ENCODE measurements at places on chromosomes 12 and 14.
A peak's percentile ranks its signal among the peaks of the same experiment; 100 is the strongest.

GRCh38 chr14:96109596-96110355 is 70.6 kb downstream of the C14orf132 start:
- DNase-seq = no peak

DNA sequence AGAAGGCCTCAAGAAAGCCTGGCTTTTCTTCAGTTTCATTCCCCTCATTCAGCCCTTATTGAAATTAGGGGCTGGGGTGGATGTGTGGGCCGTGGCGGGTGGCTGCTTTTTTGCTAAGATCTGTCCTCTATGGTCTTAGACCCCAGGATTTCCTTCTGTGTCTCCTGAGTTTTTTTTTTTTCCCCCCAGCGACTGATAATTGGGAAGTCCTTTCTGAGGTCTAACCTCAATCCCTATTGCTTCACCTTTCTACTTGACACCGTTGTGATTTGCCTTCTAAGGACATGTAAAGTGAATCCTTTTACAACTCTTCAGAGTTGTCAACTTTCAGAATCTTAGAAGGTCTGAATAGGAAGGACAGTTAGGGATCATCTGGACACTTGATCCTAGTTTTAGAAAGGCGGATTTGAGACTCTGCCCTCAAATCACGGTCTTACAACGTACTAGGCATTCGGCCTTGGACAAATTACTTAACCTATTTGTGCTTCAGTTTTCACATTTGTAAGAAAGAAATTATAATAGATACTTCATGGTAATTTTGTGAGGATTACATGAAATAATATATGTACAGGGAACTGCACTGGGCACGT is 4.4 kb downstream of the GPR84 start:
- DNase-seq = no peak

DNA sequence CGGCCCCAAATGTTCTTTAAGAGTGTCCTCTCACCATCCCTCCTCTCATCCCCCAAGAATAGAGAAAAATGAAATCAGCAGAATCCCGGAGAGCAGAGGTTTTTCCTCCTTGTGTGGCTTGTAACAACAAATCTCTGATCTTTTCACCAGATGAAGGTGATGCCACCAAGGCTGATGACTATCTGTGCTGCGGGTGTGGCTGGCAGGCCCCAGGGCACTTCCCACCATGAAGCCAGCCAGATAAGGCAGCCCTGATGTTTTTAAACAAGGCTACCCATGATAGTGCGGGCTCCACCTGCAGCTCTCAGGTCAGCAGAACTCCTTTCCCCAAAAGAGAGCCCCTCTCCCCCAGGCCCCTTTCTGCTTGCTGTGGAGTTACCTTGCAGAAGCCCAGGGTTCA is 58.0 kb upstream of the PARP11 start:
- no peak for DNase-seq

DNA sequence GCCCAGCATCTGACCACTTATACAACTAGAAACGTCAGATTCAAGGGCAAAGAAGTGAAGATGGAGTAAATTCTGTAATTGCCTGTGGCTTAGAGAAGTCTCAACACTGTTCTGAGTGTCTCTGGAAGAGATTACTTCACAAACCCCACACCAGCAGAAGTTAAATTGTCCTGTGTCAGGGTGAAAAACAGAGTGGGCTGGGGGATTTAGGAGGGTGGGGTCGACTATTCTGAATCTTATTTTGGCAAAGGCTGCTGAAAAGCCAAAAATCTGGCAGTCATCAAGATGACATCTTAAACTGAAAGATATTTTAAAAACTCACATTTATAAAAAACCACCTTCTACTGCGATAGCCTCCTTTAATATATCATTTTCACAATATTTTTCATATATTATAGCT is 180.8 kb downstream of the KLHL28 start:
- DNase-seq = no peak

GRCh38 chr12:131385313-131386166 is 325.4 kb upstream of the SFSWAP start:
- no peak for DNase-seq

GRCh38 chr12:68876461-68876860 is 56.5 kb downstream of the CPM start:
- DNase-seq = no peak

DNA sequence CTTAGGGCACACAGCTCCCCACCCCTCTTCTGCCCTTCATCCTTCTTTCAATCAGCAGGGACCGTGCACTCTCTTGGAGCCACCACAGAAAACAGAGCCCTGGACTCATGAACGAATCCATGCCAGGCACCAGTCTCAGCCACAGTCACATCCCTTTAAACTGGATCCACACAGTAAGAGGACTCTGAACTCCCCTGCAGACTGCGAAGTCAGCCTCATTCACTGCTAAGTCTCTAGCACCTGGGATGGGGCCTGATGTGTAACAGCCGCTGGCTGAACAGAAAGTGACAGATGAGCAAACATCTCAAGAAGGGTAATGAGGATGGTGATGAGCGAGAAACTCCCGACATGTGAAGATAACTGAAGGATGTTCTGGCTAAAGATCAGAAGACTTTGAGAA is 45.8 kb upstream of the IQSEC3 start:
- no peak for DNase-seq

GRCh38 chr12:12947902-12948301 is 4.1 kb downstream of the GPRC5D start:
- DNase-seq = no peak

- DNase-seq = no peak
Observed at GRCh38 chr12:101468948-101469347, 6.2 kb upstream of the SPIC start.

DNA sequence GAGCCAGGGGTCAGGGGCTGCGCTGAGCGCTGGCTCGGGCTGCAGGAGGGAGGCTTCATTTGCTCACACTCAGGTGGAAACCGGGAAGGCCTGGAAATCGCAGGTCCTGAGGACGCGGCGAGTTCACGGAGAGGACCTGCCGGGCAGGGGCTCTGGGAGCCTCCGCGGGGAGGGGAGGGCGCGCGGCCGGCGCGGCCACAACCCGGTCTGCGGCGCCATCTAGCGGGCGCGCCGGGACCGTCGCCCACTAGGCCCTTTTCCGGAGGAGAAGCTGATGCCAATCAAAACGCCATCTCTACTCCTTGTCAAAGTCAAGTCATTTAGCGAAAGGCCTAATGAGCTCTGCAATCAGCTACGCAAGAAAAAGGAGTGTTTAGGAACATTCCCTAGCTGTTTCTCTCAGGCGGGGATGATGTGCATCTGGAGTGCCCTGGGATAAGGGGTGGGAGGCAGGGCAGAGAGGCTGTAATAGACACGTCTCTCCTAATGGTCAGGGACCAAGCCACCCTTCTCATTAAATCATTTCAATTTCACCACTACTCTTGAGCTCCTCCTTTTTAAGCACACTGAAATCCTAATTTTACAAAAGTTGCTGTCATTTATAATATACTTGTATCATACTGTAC is 885.8 kb upstream of the TMEM132C start:
- DNase-seq = no peak

- DNase-seq = no peak
Observed at GRCh38 chr14:97028382-97028781, 231.2 kb downstream of the VRK1 start.

DNA sequence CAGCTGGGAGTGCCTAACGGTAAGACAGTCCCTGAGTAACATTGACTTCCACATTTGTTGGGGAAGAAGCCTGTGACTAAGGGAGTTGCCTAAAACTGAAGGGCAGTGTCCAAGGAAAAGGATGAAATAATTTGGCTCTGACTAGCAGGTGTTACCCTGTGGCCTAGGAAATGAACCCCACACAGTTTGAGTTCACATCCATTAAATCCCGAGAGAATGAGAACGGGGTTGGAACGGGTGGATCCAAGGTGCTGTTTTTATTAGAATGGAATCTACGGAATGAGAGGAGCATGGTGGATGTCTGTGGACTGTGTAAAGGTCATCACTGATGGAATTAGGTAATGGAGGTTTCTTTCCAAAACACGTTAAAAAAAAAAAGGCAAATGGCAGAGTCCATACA is 324.0 kb downstream of the MED13L start:
- DNase-seq = no peak

DNA sequence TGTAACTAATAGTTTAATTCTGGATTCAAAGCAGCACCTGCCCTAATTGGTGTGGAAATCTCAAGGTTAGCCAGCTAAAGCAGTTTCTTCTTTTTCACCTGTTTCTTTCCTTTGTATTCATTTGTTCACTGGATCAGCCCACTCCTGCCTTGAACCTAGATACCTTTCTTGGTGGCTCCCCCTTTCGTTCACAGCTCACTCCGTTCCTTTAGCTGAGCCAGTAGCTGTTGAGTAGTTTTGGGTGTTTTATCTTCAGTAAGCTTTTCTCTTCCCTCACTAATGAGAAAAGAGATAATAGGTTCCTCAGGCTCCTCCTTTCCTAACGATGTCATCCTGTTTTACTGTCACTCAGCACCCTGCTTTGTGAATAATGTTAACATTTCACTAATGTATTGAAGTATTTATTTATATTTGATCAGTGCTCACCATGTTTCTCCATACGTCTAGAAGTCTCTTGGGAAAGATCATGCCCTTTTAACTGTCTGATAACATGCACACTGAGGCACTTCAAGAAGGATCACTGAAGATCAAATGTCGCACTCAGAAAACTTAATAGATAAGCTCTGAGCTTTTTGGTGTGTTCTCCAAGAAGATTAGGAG is 121.1 kb downstream of the TGFB3 start:
- no peak for DNase-seq

GRCh38 chr12:103529306-103529705 is 33.5 kb upstream of the C12orf42 start:
- DNase-seq = no peak

- DNase-seq = no peak
Observed at GRCh38 chr14:77557391-77557790, 58.8 kb upstream of the ISM2 start.

DNA sequence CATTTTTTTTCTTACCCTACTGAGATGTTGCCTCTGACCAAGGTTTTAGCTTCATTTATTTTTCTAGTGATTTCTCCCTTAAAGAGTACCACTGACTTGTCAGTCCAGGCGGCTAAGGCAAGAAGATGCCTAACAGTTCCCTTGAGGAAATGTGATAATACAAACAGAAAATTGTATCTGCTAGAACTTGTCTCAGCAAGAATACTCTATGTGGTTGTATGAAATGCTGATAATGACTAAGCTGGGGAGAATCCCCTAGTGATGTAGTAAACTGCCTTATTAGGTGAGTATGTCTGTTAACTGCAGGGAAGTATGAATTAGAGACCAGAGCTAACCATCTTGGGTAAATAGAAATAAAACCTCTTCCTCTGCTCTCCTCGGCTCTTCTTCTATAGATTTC is 6.7 kb downstream of the C12orf54 start:
- DNase-seq = no peak

GRCh38 chr14:93076755-93077154 is 39.0 kb downstream of the ITPK1 start:
- no peak for DNase-seq

DNA sequence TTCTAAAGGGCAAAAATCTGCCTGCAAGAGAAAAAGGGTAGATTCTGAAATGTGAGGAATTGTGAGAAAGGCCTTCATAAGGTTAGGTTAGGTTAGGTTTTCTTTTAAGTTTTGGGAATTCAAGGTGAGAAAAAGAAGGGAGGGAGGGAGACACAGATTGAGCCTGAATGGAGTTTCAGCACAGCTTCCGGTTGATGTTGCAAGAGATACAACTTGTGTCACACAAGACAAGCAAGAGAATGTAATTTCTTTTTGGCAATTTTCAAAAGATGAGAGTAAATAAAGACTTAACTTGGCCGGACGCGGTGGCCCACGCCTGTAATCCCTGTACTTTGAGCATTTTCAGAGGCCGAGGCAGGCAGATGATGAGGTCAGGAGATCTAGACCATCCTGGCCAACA is 63.8 kb downstream of the CPSF2 start:
- DNase-seq = no peak

- peak; percentile 17 for DNase-seq
Observed at GRCh38 chr12:130761537-130762318, 45.6 kb upstream of the RIMBP2 start.

DNA sequence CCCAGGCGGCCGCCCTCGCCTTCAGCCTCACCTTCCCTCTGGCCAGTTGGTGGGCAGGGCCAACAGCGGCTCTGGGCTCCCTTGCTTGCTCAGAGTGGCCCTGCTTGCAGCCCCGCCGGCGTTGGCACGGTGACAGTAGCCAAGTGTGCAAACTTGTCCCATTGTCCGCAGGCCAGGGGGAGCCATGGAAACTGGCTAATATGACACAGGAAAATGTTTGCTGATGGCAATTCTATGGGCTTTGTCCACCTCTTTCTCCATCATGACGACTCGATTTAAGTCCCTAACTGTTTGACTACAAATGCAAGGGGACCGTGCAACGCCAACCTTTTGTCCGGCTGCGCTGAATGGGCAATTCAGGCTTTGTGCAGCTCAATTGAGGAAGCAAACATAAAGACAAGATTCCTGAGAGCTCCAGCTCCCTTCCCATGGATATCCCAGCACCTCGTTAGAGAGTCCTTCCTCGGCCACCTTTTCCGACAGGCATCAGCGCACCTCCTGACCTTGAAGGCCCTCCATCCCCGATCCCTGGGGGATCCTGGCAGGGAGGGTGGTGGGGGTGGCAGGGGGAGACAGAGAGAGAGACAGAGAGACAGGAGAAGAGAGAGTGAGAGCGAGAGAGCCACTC is 785 bp upstream of the FAM181A start:
- no peak for DNase-seq

- DNase-seq = no peak
Observed at GRCh38 chr14:76490735-76491134, 114.8 kb downstream of the ESRRB start.

DNA sequence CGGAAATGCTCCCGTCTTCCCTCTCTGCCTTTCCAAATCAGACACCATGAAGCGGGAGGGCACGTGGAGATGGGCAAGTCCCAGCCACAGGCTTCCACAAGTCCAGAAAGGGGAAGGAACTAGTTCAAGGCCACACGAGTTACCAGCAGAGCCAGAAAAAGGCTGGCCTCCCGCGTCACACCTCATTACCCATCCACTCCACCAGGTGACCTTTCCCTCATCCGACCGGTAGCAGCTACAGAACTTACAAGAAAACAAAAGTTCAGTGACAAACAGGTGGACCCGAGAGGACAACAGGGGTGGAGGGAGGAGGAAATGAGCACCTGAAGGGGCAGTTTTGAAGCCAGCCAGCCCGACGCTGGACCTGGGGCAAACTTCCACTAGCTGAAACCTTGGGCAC is 46.9 kb downstream of the CHGA start:
- DNase-seq = no peak

GRCh38 chr12:85603556-85603955 is 232.7 kb downstream of the RASSF9 start:
- DNase-seq = no peak
